NCI-H1417 (cell line): ENCODE measurements at places on chromosomes 11 and 22.

DNA sequence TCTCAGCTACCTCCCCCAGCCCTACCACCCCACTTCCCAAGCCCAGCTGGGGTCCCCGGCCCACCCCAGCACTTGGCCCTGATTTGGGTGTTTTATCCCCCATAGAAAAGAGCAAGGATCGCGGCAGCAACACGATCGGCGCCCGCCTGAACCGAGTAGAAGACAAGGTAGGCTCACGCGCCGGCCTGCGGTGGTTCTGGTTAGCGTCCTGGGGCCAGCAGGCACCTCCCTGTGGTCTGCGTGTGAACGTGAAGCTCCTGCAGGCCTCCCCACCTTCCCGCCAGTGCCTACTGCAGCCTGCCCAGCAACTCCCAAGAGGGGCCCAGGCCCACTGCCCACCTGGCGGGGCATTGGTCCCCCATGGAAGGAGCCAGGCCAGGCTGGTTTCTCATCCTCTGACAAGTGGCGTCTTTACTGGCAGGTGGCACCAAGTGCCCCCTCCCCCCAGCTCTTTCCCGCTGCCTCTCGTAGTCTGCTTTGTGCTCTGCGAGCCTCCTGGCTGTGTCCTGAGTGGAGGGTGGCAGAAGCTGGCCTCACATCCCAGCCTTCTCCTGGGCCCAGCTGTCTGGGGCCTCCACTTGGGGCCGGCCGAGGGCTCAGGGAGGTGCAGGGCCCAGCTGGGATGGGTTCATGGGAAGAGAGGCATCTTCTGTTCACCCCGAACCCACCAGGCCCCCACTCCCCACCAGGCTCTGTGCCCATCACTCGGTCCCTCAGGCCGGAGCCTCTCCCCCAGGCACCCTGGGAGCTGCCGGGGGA is 78.3 kb upstream of the KCNQ1OT1 start:
- DNase-seq, result peak; percentile 68

- no peak for DNase-seq
Measured at GRCh38 chr11:93517041-93517440, 26.1 kb downstream of the SMCO4 start.

DNA sequence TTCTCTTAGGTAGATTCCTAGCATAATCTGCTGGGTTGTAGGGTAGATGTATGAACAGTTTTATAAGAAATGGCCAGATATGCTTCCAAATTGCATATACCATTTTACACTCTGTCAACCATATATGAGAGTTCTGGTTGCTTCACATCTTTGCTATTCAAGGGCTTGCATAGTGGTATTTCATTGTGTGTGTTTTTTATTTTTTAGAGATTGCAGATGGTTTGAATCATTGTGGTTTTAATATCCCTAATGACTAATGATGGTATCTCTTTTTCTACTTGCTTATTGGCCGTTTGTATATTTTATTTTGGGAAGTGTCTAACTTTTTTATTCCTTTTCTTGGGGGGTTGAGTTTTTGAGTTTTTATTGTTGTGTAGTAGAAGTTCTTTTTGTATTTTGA is 26.9 kb downstream of the RNF214 start:
- no peak for DNase-seq

DNA sequence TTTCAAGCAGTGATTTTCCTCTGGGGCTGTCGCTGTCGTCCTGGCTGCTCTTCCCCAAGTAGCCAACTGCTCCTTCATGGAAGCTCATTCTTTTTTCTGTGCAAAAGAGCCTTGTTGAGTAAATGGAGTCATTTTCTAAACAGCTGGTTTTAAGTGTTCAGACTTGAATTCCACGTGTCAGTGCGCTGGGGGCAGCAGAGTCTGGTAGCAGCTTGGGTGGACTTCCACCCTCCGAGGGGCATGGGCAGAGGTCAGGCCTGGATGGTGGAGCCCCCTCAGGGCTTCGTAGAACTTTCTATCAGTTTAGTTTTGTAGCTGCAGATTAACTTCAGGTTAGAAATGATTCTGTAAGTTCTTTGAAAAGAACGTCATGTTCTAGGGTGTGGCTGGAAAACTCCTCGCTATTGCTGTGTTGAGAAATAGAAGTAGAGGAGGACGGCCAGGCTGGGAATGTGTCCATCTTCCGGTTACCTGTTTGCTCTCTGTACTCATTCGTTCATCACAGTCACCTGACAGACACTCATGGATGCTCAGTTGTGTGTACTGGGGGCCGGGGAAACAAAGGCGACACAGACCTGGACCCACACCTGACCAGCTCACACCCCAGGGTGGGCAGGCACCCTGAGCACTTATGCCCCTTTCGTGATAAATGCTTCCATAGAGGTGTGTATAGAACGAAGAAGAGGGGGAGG is 270.7 kb downstream of the TBC1D22A start:
- no peak for DNase-seq

DNA sequence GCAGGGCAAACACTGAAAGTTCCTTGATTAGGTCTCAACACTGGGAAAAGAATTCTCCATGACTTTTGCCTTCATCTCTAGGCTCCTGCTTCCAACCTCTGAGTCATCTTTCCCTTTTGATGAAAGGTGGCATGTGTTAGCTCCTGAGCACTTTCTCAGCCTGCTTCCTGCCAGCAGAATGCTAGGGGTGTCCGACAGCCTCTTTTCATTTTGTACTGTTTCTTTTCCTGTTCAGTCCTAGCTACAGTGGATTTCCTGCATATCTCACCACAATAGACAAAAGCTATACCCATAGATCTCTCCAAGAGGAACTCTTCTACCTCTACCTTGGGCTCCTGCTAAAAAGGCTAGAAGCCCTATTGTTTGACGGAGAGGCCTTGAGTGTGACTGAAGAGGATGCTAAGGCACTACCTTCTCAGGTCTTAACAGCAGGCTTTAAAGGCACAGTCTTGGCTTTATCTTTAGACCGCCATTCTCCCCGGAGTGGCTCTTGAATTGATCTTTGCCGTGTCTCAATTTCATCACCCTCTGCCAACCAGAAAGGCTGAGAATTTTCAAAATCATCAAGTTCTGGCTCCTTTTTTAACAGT is 145.5 kb downstream of the RBFOX2 start:
- no peak for DNase-seq

DNA sequence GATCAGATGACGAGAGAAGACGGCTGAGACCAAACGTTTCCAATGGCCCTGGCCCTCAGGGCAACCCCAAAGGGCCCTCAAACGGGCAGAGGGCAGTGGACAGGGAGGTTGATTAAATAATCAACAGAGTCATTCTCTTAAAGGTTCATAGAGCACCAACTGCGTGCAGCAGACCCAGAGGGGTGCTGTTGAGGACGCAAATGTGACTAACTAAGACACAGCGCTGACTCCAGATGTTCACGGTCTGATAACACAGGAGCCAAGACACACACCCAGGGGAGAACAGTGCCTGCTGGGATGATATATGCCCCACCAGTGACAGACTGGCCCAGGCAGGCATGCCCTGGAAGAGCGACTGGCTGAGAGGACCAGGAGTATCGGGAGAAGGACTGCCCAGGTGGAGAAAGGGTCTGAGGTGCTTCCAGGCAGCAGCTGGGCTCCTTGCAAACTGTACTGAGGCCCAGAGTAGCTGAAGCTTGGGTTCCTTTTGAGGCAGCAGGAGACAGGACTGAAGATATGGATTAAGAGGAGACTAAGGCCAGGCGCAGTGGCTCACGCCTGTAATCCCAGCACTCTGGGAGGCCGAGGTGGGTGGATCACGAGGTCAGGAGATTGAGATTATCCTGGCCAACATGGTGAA is 7.7 kb downstream of the VWCE start:
- no peak for DNase-seq

GRCh38 chr22:39318507-39319283 is 728 bp downstream of the RPL3 start:
- DNase-seq, result no peak
